K562 (cell line): ENCODE measurements at places on chromosomes 4 and X. TPM values are rescaled to one million over a fixed set of nuclear protein-coding genes. Genes with fewer than 3 reads are reported as not detected.

Gene TNMD
- not detected in 2 replicates for total RNA-seq

Gene TCEAL6
- not detected in 2 replicates for total RNA-seq

Gene IL1RAPL1
- 0.04 TPM in 1 of 2 replicates, not detected in the other for total RNA-seq

Gene GPRASP2
- 1.7 and 2.2 TPM in 2 replicates for total RNA-seq

Gene ETNPPL
- not detected in 2 replicates for total RNA-seq

Gene WAS
- 10.8 and 15.7 TPM in 2 replicates for total RNA-seq
